OCI-LY7 (cell line): ENCODE measurements at places on chromosomes 7 and 10. TPM values are rescaled to one million over a fixed set of nuclear protein-coding genes. Genes with fewer than 3 reads are reported as not detected.

Gene TMEM196
- total RNA-seq, result not detected in 2 replicates

- DNase-seq, result peak; percentile 92
Measured at GRCh38 chr7:104923010-104923421, 91.0 kb upstream of the KMT2E start.

Gene AGAP9
- 7.6 and 8.0 TPM in 2 replicates for total RNA-seq

Gene SUFU
- total RNA-seq, result 10.0 and 10.1 TPM in 2 replicates

Gene CLCN1
- not detected in 2 replicates for total RNA-seq

Gene H2BK1
- total RNA-seq, result not detected in 2 replicates

Gene ECHDC3
- not detected in 2 replicates for total RNA-seq

GRCh38 chr10:21078410-21079329 is 181.6 kb upstream of the NEBL start:
- peak; percentile 47 for DNase-seq

Gene CFAP69
- total RNA-seq, result not detected in 2 replicates

DNA sequence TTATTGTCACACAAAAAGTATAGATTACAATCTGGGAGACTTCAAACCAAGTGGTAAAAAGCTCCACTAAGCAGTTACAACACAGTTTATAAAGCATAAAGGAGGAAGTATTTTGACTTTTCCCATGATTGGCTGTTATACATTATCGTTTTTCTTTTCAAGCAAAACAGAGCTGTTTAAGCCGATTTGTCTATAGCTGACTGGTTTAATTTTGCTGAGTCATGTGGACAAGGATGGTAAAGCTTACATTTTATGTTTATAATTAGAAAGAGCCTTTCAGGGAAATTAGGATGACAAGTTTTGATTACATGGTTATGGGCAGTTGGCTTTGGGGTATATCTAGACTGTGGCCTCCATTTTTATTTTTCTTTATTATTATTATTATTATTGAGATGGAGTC is 152.5 kb upstream of the STK17A start:
- no peak for DNase-seq

DNA sequence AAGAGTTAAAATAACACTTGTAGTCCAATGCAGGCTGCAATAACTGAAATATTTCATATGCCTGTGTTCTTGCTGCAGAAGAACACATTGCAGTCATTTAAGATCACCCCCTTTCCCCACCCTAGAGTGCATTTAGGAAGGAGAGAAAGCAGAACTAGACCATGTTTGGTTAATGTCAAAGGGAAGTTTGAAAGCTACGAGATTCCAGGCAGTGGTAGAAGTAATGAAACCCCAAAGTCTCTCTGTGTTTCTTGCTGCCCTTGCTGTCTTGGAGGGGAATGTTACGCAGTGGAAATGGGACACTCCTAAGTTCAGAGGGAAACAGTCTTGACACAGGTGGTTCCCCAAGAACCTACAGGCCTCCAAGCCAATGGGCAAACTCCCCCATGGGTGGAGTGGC is 242.9 kb downstream of the PTEN start:
- DNase-seq, result peak; percentile 59

DNA sequence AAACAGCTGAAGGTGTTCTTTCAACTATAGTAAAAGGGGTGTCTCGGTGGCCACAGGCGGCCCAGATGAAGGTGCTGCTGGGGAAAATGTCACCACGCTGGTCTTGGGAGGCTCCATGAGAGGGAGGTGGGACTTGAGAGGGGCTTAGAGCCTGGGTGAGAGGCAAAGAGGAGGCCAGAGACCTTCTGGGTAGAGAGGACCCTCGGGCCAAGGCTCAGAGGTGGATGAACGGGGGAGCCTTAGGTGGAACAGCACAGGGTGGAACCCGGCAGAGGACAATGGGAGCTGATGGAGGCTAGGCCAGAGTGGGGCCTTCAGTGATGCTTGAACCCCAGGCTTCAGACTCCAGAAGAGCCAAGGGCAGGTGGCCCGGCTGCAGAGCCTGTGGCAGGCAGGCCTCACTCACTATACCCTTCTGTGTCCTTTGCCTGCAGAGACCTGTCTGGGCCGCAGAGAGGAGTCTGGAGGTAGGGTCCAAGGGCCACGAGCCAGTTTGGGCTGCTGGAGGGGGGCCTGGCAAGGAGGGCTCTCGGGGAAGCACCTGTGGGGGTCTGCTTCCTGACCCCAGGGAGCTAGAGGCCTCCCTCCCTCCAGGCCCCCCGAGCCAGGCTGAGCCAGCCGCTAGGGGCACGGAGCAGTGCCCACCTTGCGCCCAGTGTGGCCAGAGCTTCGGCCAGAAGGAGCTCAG is 32.1 kb downstream of the ZNF783 start:
- DNase-seq, result no peak
